ENCODE measurements at places on chromosomes 12 and 14.

DNA sequence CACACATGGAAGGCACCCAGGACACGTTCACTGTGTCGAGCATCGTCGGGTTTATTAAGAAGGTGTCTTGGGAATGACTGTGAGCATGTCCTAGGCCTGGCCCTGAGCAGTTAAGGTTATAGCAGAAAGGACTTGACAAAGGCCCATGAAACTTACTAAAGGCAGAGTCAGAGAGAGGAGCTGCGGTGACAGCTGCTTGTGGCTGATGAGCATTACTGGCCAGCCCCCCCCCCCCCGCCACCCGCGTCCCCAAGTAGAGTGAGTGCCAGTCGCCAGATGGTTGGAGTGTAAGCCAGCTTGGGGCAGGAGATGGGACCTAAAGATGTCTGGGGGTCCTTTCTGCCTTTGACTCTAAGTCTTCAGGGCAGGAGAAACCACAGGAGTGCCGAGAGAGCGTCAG, 169.9 kb downstream of the TSPAN9 start:
- DNase-seq = no peak

- DNase-seq = no peak
Measured at GRCh38 chr12:94922561-94922960, 80.9 kb downstream of the NDUFA12 start.

- peak; percentile 83 for DNase-seq
Measured at GRCh38 chr14:22556021-22556989, 32.7 kb downstream of the DAD1 start.

DNA sequence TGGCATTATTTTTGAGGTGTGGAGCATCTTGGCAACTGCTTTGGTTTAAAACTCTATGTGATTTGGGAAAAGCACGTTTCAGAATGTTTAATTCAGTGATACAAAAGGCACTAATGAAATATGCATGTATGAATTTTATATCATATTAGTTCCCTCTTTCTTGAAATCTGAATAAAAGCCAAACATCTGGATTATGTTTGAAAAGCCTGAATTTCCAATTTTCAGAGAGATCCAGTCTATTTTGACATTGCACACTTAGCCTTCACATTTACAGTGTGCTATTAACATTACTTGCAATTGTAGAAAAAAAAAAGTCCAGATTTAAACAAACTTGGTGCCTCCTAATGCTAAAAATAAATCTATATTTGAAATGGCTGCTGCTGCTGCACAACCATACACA, 219.1 kb upstream of the NPAS3 start:
- DNase-seq = no peak

DNA sequence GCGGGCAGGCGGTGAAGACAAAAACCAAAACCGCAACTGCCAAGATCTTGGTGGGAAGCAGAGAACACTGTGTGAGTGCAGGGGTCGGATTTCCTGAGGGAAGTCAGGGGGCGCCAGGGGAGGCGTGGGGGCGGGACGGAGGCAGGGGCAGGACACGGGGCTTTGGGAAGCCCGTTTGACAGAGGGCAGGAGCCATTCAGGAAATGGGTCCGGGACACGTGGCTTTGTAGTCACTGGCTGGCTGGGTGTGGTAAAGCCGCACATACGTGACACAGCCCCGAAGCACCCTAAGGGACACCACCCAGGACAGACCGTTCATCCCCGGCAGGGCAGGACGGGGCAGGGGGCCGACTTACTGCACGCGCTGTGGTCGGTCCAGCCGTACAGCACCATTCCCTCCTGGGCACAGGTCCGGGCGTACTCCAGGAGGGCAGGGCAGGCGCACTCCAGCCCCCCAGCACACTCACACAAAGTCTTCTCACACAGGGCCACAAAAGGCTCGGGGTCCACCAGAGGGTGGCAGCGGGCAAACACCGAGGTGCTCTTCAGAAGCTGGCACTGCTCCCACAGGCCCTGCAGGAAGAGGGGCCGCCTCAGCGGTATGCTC, 49.4 kb downstream of the VWF start:
- no peak for DNase-seq

DNA sequence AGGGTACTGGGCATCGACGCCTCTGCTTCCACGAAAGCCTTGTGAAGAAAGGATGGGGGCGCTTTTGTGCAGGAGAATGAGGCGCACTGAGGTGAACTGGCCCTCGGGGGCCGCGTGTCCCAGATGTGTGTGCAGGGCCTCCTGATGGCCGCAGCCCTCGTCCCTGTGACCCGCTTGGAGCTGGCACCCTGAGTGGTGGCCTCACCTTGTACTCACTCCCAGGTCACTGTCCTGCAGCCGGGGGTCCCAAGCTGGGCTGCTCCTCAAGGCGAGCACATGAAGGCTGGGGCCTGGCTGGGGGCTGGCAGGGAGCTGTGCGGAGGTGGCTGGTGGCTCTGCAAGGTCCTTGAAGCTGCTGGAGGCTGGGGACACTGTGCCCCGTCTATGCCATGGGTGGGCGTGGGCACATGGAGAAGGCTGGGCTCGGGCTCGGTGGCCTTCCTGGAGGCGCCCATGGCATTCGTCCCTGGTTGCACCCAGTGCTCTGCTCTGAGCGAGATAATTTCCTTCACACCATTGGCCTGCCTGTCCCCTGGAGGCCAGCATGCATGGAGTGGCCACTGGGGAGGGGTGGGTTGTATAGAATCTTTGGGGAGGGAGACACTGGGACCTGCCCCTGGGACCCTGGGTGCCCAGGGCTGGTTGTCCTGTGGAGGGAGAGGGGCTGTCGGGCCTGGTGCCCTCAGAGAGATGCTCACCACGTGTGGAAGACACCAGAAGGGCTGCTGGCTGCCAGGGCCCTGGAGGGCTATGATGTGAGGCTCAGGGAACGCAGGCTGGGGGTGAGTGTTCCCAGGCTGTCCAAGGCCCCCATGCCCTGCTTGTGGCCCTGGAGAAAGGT, 79.3 kb downstream of the TMEM121 start:
- no peak for DNase-seq

DNA sequence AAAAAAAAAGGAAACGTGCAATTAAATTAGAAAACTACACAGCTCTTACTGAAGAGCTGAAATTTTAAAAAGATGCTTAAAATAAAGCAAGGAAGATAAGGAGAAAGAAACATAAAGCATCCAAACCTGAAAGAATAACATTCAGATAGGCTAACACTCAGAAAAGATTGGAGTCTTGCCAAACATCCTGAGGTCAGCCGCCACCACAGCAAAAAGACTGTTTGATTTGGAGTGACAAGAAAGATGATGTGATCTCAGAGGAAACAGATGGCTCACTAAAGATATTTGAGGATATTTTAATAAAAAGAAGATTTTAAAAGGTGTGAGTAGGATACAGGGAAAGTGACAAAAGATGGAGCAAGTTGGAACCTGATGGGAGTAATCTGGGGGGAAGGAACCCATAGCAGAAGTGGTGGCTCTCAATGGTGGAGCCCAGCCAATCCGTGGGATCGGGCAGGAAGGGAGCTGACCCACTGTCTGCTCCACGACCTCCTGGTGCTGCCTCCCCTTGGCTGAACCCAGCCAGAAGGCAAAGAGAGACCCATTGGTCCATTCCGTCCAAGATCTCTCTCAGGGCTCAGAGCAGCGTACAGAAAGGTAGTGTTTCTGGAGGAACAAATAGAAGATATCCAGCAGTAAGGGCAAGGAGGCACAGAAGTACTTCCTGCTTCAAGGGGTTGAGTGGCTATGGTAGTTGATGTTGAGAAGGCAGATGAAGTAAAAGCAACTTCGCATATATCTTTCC, 469.6 kb downstream of the RGS6 start:
- no peak for DNase-seq

DNA sequence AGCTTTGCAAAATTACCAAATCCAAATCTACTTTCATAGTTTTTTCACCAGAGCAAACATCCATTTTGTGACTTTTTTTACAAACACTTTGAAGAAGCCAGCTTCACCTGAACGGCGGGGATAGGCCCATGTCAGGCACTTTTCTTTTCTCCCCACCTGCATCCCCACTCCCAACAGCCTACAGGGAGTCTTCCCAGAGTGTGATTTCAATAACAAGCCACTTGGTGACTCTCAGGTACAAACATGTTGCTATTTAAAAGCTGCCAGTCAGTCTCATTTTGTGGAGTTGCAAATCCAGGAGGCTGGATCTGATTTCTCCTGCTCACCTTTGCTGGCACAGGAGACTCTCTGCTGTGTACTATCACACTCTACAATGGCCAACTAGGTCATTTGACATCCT, 285.5 kb downstream of the KCNH5 start:
- DNase-seq = no peak

DNA sequence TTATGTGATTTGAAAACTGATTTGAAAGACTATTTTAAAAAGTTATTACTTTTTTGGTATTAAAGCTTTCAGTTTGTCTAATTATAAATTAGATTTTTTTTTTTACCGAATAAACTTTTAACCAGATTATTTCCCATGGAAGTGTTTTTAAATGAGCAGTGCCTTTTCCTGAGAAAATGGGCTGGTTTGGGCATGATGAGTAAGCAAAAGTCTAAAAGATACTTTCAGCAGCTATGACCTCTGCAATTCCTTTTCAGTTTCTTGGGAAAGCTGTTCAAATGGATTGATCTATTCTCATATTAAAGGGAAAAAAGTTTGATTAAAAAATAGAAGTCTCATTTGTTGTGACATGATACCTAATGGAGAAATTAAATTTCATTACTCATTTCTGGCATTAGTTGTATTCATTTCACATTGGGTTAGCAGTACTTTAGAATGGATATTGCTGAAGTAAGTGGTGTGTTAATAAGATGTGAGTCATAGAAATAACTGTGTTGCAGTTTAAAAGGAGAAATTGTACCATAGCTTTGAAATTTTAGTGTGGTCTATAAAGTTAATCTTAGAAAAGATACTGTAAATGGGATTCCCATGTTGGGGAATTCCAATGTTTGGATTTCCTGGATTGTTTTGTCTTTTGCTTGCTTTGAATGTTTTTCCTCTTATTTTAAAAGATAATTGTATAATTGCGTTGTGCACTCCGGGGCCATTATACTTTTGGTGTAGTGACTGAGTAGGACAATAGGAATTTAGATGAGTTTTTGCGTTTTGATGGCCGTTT, 21.0 kb downstream of the KTN1 start:
- DNase-seq = no peak

DNA sequence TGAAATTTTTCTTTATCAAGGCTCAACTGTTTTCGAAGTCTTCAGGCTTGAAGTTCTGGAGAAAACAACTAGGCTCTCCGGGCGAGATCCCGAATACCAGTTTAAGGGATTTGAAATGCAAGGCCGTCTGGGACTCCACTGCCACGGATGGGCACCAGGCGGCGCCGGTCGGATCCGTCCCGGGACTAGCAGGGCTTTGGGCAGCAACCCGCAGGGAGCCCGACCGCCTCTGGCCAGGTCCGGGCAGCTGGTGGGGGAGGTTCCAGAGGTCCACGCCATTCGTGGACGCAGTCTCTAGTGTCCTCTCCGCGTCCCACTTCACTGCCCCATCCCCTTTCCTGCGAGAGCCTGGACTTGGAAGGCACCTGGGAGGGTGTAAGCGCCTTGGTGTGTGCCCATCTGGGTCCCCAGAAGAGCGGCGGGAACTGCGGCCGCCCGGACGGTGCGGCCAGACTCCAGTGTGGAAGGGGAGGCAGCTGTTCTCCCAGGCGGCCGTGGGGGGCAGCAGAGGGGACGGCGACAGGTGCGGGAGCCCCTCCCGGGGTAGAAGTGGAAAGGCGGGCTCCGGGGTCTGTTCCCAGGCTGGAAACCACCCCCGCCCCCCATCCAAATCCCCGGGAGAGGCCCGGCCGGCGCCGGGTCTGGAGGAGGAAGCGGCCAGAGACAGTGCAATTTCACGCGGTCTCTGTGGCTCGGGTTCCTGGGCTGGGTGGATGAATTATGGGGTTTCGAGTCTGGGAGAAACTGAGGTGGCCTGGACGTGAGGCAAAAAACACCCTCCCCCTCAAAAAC, 838 bp upstream of the ERBB3 start:
- peak; percentile 25 for DNase-seq

GRCh38 chr12:89890161-89890560, 181.5 kb upstream of the ATP2B1 start:
- no peak for DNase-seq

- DNase-seq = no peak
Measured at GRCh38 chr12:2154050-2154449, 101.3 kb downstream of the CACNA1C start.

- DNase-seq = no peak
Measured at GRCh38 chr14:66025779-66026178, 460.4 kb upstream of the CCDC196 start.

DNA sequence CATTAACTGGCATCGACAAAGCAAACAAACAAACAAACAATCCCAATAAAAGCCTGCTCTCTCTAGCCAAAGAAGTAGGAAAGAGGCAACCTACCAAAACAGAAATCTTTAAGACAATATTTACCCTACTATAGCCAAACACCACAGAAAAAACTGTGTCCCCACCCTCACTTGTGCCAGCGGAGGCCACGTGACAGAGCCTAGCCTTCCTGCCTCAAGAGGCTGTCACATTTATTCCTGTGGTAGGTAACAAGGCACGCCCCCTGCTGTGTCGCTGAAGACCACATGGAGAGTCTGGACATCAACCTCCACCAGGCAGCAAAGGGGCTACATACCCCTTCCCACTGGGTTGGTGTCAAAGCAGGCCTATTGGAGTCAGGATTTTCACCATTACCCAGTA, 148.1 kb downstream of the LMNTD1 start:
- DNase-seq = no peak

GRCh38 chr12:58566599-58566998, 353.7 kb downstream of the LRIG3 start:
- no peak for DNase-seq

- DNase-seq = no peak
Measured at GRCh38 chr12:67299526-67299925, 30.4 kb downstream of the CAND1 start.

- no peak for DNase-seq
Measured at GRCh38 chr12:124551268-124552144, 15.9 kb downstream of the NCOR2 start.

DNA sequence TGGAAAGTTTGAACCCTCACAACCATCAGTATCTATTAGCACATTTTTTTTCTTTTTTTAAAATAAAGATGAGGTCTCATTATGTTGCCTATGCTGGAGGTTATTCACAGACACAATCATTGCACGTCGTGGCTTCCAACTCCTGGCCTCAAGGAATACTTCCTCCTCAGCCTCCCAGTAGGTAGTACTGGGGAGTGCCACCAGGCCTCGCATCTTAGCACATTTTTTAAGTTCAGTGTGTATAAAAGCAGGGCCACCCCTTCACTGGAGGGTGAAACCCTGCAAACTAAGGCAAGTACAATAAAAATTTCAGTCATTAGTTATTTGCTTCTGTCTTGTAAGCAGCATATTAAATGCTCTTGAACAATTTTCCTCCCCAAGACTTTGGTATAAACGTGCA, 114.2 kb upstream of the SINHCAF start:
- DNase-seq = no peak

- DNase-seq = peak; percentile 22
Measured at GRCh38 chr14:102140027-102140749, 491 bp downstream of the WDR20 start.

Data from stimulated activated CD4-positive, alpha-beta T cell treated with anti-CD3 and anti-CD28 coated beads, TNF-alpha, amount 100 ng/mL, for 4 hours (primary cell).